DMS53 (cell line): ENCODE measurements at places on chromosomes 1 and 21.

DNA sequence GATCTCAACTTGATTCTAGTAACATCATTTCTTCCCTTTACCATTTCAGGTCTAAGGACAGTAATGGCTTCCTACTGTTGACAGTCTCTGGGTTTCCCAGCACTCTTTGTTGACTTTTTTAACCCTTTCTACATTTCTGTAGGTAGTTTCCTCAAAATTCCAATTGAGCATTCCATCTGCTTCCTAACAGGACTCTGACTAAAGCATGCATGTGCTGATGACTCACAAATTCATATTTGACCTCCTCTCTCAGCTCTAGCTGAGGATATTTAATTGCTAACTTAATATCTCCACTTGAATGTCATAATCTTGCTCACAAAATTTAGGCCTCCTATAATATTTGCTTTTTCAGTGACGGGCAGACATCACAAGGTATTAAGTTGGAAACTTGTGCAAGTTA lies 93.3 kb upstream of the ZNHIT6 start:
- peak; percentile 14 for DNase-seq

GRCh38 chr1:56788102-56788501 lies 31.1 kb downstream of the FYB2 start:
- peak; percentile 88 for DNase-seq

- DNase-seq = no peak
Measured at GRCh38 chr1:186443638-186444037, 17.3 kb downstream of the PDC start.

- DNase-seq = peak; percentile 54
Measured at GRCh38 chr1:21865943-21866706, 54.1 kb downstream of the LDLRAD2 start.

DNA sequence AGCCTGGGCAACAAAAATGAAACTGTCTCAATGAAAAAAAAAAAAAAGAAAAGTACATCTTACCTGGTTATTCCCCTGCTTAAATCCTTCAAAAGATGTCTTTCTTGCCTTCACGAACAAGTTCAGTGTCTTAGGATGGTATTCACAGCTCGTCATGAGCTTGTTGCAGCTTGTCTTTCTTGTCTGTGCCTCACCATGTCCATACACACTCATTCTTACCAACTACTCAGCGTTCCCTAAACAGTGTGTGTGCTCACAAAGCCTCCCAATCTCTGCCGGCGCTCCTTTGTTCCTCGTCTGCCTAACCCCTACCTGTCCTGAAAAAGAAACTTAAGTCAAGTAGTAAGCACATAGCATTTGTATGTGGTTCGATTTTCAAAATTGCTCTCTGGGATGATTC lies 31.1 kb downstream of the UBE4B start:
- no peak for DNase-seq

DNA sequence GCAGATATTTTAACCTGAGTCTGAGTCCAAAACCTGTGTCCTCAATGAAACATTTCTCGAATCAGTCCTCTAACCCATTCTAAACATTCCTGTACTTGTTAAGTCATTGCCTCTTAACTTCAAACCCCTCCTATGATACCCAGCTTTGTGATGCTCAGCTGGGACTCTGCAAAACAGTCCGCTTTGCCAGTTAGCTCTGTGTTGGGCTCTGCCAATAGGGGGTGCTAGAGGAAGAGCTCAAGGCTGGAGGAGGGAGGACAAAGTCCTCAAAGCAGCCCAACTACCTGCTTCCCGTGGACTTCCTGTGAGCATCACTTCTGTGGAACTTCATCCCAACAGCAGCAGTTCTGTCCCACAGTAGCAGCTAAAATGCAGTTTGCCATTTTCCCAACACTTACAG lies 38.1 kb upstream of the SYT14 start:
- peak; percentile 90 for DNase-seq

DNA sequence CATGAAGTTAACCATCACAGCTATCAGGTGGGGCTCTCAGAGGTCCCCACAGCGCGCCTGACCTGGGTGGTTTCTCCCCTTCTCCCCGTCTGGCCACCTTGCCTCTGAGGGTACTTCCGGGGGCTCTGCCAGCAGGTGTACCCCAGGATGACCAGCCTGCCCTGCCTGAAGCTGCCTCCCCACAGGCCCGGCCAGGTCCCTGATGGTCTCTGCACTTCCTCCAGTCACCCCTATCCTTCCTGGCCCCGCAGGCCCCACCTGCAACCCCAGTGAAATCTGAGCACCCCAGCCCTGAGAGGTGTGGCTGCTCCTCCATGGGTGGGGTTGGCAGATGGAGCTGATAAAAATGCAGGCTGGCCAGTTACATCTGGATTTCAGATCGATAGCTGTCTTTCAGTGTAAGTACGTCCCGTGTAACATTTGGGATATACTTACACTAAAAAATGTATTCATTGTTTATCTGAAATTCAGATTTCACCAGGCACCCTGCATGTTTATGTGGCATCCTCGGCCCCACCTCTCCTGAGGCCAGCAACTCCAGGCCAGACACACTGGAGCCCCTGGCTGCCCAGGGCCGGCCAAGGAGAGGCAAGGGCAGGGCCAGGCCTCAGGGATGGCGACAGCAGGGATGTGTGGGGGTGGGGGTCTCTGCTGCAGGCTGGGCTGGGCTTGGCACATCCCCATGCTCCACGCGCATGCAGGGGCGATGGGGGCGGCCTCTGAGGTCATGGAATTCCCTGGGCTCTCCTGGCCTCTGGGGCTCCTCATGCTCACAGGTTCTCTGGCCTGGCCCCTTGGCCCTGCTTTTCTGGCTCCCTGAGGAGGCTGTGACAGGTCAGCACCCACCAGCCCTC lies 25.1 kb downstream of the LRRC3 start:
- DNase-seq = no peak

GRCh38 chr1:226829105-226829504 lies 41.3 kb upstream of the PSEN2 start:
- DNase-seq = no peak

- no peak for DNase-seq
Measured at GRCh38 chr1:171220081-171220420, 28.2 kb upstream of the FMO1 start.

DNA sequence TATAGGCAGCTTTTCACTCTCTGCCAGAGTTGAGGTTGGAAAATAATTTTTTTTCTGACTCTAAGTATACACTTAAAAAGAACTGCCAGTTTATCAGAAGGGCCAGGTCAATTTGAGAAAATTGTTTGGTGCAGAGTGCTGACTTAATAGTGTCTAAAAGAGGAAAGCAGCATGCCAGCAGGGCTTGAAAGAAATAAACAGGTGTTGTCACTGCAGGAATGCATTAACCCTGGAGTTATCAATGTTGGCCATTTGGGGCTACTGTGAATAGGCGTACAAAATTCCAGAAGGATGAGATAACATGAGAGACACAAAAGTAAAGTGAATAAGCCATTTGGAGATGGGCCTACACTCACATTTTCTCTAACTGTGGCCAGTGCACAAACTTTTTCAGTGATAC lies 220.6 kb upstream of the PLD5 start:
- no peak for DNase-seq

DNA sequence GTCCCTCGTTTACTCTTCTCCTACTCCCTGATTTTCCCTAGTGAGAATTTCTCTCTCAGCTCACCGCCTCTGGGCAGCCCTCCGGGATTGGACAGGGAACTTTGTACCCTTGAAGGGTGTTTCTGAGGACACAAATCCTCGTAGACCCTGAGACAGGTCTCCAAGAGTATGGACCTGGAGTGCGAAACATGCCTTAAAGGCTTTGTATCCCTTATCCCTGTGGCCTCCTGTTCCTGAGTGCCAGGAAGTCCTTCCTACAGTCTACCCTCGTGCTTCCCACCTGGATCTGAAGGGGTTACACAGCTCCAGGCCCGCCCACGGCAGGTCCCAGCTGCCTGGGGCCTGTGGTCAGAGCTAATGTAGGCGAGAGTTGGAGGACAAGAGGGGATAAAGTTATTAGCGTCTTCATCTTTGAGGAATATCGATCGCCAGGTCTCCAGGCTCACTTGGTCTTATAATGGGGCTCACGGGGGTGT lies 7.6 kb upstream of the PEAR1 start:
- DNase-seq = no peak

- DNase-seq = no peak
Measured at GRCh38 chr1:72937905-72938304, 655.6 kb upstream of the NEGR1 start.

DNA sequence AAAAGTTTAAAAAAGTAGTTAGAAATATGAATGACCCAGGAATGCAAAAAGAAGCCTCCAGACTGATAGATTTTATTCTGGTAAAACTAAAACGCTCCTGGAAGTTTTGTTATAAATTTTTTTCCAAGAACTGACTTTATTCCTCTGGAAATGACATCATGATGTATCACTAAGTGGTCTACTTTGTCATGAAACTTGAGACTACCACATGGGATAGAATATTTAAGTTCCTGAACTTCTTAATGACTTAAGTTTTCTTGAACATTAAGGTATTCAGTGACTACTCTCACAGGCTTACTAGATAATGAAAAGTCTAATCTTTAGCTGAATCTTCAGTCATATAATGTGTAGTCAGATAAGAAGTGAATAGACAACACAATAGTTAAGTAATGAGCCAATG lies 842.2 kb downstream of the USP25 start:
- DNase-seq = no peak

- DNase-seq = peak; percentile 38
Measured at GRCh38 chr1:43293896-43294760, 6.7 kb upstream of the TIE1 start.

DNA sequence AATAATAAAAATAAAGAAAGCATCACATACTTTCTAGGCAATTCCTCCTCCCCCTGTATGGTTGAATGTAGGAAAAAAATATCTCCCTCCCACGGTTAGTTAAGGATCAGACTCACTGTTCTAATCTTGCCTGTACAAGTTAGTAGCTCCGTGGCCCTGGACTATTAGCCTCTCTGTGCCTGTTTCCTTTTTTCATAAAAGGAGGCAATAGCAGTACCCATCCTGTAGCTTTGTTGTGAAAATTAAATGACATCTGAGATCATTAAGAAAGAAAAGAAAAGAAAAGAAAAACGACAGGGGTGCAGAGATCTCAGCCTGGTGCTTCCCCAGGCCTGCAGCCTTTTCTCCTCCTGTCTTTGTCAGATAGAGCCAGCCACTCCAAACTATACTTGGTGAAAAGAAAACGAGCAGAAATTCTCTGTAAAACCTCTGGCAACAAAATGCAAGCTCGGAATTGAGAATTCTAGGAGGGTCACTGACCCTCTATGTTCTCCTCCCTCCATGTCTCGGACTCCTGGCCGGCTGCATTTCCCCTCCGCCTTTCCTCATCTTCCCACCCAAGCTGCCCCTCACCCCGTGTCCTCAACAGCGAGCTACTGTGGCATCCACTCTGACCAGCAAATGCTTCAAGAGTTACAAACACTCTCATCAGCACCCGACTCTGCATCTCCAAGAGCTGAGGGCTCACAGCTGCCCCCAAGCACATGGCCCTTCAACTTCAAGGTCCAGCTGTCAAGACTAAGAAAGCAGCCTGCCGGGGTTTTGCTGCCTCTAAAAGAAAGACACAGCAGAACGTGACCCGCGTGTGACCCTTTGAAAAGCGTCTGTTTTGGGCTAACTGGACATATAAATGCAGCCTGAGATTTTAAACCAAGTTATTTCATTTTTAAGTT lies 13.6 kb downstream of the RIPK4 start:
- DNase-seq = no peak

- DNase-seq = no peak
Measured at GRCh38 chr1:207364614-207365013, 43.1 kb downstream of the CD55 start.

- DNase-seq = peak; percentile 78
Measured at GRCh38 chr1:156214024-156214748, 1.4 kb downstream of the PMF1 start.

- DNase-seq = peak; percentile 71
Measured at GRCh38 chr1:33036051-33036525, 595 bp downstream of the AK2 start.

- DNase-seq = peak; percentile 95
Measured at GRCh38 chr1:109181085-109181806, 32.5 kb upstream of the SARS1 start.

DNA sequence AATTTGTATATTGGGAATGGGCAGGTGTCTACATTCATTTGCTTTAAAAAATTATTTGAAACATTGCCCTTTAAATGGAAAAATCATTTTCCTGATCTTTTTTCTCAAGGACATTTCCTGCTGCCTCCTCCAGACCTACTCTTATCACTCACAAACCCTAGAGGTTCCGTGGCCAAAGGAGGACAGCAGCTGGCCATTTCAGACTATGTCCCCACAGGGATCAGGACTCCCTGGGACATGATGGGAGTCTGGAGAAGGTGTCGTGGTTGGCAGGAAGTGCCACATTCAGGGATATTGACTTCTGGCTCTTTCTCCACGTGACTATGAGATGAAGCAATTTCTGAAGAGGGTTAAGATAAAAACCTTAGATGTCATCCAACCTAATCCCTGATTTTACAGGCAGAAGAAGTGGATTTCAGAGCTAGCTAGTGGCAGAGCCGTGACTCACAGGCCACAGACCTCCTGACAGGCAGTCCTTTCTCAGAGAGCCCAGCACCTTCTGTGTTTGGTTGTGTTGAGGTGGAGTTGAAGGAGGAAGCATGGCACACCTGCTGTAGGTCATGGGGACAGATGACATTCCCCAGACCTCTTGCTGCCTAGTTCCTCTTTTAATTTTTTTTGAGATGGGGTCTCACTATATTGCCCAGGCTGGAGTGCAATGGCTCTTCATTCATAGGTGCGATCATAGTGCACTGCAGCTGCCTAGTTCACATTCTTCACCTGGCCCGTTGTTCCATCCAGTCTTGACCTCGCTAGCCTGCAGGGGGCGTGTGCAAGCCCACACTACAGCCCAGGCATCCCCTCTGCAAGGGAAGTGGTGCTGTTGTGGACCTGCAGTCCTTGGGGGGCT lies 25.5 kb upstream of the IL10 start:
- DNase-seq = peak; percentile 59

- no peak for DNase-seq
Measured at GRCh38 chr1:119879510-119880434, 16.5 kb downstream of the ADAM30 start.

DNA sequence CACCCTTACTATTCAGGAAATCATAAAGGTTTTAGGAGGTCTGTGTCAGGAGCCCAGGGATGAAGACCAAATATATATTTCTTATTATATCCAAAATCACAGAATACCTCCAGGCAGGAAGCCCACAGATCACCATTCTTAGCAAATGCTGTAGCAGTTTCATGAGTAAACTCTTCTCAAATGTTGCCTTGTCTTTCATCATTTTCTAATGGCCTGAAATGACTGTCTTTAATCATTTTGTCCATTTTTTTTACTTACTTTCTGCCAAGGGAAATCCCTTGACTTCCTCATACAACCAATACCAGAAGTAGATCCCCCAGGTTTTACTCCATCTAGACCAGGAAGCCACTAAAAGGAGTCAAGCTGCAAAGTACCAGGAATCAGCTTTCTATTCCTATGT lies 32.4 kb downstream of the PSMG1 start:
- DNase-seq = no peak

GRCh38 chr1:55466373-55466772 lies 251.2 kb upstream of the USP24 start:
- DNase-seq = no peak

- no peak for DNase-seq
Measured at GRCh38 chr21:45326169-45326851, 38.6 kb upstream of the POFUT2 start.
